ENCODE measurements at places on chromosomes 16 and 17.

DNA sequence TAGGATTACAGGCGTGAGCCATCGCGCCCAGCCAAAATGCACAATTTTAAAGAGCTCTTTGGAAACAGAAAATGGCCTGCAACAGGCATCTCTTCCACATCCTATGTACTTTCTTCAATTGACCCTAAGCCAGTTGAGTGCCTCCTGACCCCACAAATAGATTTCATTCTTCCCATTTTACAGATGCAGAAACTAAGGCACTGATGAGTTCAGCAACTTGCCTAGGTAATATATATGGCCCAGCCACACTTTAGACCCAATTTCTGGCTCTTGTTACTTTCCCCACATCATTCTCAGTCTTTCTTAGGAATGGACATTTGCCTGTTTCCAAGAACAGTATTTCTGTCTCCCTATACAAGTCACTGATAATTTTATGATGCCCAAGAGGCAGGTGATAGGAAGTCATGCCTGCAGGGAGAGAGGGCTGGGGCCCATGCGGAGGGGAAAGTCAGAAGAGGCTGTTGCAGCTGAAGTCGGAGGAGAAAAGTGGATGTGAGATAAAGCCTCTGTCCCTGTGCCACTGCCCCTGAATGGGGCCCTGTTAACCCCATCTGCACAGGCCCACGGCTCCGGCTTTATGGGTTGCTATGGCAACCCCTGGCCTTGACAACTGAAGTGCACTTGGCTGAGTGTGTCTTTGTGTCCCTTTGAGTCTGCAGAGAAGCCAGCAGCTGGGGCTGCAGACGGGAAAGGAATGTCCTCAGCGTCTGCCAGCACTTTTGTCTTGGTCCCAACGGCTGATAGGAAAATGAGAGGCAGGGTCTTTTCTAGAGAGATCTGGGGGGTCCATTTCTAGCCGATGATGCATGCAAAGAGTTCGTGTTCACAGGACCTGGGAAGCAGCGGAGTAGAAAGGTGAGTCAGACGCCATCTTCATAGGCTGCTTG, 45.9 kb downstream of the ABAT start:
- DNase-seq, result peak; percentile 95

DNA sequence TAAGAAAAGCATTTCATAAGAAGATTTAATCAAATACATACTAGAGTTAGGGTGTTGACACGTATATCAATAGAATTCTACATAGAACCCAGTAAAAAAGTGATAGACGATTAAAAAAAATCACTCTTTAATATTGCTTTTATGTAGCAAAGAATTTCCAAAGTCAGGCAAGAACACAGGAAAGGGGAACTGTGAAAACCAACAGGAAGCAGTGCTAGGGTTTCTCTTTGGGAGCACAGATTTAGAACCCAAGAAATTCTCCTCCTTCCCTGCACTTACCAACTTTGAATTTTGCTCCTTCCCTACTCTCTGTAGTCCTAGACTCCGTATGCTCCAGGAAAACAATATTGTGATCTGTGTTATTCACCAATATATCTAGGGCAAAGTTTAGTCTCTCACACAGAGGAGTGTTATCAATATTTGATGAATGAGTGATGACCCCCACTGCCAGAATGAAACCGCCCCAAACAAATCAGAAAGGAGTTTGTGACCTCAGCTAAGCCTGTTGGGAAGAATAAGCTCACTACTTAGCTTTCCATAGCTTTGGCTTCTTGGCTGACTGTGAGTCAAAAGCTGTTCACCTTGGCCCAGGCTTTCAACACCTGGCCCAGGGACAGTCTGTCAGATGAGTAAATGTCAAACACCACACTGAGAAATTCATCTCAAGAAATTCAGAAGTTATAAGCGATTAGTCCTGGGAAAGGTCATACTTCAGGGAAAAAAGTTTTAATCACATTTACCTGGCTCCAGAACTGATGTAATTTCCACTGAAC, 8.6 kb downstream of the RFWD3 start:
- no peak for DNase-seq

DNA sequence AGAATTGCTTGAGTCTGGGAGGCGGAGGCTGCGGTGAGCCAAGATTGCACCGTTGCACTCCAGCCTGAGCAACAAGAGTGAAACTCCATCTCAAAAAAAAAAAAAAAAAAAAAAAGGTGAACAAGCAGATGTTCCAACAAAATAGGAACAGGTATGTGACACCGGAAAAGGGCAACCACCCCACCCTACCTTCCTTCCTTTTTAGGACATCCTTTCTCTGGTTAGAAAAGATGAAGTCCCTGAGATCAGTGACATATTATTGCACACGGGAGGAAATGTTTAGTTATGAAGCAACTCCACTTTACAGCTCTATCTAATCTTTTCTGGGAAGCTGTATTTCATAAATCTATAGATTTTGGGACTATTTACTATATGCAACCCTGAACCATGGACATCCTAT, 114.2 kb upstream of the MON1B start:
- DNase-seq, result no peak

DNA sequence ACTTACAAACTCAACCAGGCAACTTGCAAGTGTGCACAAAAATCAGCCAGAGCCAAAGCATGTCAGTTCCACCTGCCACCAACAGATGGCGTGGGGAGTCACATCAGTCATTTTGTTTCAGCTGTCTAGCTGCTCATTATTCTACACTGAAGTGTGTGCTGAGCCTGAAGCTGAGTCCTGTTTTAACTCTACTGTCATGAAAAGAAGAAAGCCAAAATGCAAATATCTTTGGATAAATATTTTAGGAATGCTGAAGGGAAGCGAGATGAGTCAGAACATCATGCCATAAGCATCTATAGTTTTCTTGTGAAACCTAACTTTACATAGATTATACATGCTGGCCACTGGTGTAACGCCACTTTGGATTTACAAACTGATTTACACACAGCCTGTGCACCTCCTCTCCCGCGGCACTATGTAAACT, 172.6 kb downstream of the CDK5R1 start:
- DNase-seq, result peak; percentile 44

DNA sequence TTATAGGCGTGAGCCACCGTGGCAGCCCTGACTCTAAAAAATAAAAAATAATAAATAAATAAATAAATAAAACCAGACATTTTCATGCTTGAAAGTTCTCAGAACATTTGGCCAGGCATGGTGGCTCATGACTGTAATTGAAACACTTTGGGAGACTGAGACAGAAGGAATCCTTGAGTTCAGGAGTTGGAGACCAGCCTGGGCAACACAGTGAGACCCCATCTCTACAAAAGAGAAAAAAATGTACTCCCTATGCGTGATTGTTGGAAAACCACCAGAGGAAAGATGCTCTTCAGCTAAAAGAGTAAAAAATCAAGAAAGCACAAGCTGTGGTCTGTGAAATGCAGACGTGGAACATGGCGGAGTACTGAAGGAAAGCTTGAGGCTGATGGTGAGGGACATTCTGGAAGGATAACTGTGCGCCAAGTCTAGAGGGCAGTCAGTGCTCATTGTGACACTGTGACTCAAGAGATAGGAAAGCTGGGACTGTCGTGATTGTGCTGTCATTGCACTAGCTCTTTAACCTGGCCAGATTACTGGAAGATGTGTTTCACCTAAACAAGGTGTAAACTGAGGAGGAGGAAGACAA, 4.2 kb upstream of the PRSS27 start:
- no peak for DNase-seq

GRCh38 chr17:30346221-30346795, 12.5 kb upstream of the TMIGD1 start:
- DNase-seq, result no peak

DNA sequence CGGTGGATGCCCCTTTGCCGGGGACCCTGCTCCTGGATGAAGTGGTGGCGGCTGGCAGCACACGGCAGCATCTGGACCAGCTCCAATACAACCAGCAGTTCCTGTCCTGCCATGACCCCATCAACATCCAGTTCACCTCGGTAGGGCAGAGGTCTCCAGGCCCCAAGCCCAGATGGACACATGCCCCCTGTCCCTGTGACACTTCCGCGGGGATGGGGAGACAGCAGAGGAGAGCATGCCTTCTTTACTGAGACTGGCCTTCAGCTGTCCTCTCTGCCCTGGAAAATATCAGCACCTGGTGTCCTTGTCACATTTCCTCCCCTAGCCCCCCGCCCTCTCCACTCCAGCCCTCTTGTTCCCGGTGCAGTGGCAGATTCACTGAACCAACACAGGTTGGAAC, 6.2 kb downstream of the CHAD start:
- DNase-seq, result no peak

GRCh38 chr17:81401723-81402529, 6.7 kb downstream of the BAHCC1 start:
- DNase-seq, result no peak

- no peak for DNase-seq
These were observed 10.9 kb downstream of the NHERF1 start for GRCh38 chr17:74759243-74759801.

- peak; percentile 61 for DNase-seq
These were observed 23.4 kb downstream of the WWOX start for GRCh38 chr16:78122774-78123315.

DNA sequence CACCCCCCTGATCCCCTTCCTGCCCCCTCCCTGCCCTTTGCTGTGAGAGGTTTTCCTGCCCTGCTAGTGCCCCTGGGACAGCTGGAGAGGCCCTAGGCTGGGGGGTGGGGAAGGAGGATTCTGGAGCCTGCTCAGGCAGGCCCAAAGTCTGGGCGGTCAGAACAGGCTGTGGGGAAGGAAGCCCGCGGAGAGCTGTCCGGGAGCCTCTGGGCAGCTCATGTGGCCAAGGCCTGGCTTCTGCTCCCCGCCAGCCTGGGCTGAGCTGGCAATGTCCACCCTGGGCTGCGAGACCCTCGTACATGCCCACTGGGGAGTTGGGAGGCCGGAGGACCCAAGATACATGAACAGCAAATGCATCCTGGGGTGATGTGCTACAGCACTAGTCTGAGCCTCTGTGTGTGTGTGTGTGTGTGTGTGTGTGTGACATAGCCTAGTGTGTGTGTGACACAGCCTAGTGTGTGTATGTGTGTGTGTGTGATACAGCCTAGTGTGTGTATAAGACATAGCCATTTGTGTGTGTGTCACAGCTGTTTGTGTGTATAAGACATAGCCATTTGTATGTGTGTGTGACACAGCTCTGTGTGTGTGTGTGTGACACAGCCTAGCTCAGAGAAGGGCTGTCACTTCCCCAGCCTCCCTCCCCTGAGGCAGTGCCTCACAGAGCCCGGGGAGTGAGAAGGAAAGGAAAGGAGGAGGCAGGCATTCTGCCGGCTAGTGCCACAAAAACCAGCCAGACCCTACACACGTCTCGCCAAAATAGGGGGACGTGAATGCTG, 201.4 kb upstream of the CIBAR2 start:
- no peak for DNase-seq

DNA sequence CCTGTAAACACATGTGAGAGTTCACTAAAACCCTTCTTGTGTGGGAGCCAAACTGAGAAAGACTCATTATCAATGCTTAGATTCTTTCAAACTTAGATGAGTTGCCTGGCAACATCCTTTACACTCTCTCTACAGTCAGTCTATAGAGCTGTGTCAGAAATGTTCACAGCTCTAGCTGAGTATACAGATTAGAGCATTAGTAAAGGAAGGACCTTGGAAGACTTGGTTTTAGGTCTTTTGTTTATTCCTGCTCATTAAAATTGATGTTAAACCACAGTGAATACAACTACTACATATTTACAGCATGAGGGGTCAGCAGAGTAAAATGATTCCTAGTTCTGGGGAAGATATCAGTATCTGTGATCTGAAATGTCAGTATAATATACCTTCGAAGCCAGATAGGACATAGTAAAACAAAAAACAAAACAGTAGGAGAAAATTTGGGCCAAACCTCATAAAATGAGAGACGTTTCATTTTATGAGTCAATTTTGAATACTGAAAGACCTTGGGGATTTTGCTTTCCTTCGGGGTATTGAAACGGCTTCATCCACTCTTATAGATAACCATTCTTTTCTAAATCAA, 186.0 kb downstream of the TANC2 start:
- DNase-seq, result no peak

- peak; percentile 42 for DNase-seq
These were observed 1.3 kb downstream of the PFN1 start for GRCh38 chr17:4947010-4947410.

DNA sequence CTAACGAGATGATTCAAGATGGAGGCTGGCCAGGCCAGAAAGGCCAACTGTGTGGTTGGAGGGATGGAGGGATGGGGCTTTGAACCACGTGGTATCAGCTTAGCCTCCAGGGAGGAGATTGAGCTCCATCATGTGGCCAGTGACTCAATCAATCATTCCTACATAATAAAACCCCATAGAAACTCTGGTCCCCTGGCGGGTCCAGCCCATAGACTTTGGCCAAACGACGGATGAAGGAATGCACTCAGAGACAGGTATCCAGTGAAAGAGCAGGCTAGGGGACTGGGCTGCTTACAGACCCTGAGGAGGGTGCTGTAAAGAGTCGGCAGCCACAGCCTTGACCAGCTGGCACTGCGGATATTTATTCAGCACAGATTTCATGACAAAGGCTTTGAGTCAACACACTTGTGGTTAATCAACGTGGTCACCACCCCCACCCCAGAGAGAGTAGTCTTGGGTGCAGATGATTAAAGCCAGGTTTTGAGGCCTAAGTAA, 308.7 kb upstream of the TNRC6C start:
- DNase-seq, result no peak

DNA sequence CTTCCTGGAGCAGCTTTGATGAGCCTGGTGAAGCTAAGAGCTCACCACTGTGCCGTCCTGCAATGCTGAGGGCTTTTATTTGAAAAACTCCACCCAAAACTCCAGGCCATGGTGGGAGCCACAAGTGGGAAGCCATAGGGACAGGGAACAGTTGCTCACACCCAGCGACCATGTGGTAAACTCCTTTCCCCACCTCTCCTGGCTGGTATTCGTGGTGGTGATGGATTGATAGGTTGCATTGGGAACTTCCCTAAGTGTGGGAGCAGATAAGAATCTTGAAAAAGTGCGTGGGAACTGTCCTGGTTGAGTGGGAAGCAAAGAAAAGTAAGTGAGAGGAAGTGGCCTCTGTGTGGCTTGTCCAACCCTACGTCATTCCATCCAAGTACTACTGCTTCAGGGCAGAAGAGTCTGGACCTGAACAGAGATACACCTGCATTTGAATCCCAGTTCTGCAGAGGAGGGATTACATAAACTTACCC, at the start of gene CCL1:
TSS of gene CCL1 (minus strand) at position 51 of the 479 bp plus-strand sequence. CDS start 72 bp downstream, outside the sequence.
- no peak for DNase-seq

DNA sequence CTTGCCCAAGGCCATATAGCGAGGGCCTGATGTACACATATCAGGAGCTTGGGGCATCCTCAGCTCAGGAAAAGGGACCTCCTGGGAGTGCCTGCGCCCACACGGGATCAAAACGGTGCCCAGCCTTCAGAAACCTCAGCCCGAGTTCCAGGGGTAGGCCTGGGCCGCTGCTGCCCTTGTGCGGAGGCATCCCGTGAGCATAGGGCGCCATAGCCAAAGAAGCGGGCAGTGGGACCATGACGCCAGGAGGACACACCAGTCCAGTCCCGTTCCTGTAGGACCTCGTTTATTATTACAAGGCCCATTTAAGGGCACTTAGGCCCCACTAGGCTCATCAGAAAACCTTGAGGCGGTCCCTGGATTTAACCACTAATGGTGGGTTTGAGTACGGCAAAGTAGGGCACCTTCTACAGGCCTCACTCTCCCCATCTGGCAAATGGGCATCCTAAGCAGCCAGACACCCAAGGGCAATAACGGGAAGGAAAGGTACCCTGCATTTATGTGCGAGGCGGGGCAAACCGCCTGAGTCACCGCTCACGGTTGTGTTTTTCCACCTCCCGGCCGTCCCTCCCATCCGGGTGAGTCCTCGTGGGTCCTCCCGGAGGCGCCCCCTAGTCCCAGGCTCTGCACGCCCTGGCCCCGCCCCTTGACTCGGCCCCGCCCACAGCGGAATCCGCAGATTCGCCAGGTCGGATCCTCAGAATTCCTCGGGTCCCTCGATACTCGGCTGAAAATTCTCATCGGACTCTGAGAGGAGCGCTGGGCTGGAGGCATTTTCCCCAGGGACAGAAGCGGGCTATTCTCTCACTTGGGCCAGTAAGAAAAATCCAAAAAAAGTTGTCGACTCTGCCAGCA, 726 bp upstream of the SETD1A start:
- peak; percentile 85 for DNase-seq

Data from NCI-H146 (cell line).